ENCODE measurements at places on chromosomes 7 and 10. TPM values are rescaled to one million over a fixed set of nuclear protein-coding genes. Genes with fewer than 3 reads are reported as not detected.

Gene DAGLB
- total RNA-seq = 30.2 TPM

Gene CPA1
- 11.9 TPM for total RNA-seq

GRCh38 chr7:158449942-158450341 lies 137.7 kb downstream of the PTPRN2 start:
- DNase-seq = no peak

- DNase-seq = no peak
These were observed 25.3 kb downstream of the GFRA1 start for GRCh38 chr10:116247691-116248090.

DNA sequence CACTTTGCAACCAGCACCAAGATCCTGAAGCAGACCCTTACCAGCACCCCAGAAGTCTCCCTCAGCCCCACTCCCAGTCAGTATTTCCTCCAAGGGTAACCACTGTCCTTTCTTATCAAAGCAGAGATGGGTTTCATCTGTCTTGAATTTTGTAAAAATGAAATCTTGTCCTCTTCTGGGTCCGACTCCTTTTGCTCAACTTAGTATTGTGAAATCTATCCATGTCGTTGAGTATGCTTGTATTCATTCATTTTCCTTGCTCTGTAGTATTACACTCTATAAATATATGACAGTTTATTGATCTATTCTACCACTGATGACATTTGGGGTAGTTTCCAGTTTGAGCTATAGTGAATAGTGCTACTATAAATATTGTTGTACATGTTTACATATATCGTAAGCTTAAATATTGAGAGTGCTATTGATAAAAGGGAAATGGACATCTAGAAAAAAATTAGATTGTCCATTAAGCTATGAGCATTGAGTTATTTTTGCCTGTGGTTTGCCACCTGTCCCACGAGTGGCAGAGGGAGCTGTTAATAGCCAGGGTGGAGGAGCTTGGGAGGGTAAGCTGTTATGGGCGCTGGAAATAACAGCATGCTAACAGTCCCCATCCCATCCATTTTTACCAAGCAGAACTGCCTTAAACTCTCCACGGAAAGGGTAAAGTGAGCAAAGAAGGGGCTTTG lies 36.5 kb downstream of the AIFM2 start:
- no peak for DNase-seq

GRCh38 chr7:25840209-25840792 lies 311.7 kb upstream of the NFE2L3 start:
- DNase-seq = no peak

DNA sequence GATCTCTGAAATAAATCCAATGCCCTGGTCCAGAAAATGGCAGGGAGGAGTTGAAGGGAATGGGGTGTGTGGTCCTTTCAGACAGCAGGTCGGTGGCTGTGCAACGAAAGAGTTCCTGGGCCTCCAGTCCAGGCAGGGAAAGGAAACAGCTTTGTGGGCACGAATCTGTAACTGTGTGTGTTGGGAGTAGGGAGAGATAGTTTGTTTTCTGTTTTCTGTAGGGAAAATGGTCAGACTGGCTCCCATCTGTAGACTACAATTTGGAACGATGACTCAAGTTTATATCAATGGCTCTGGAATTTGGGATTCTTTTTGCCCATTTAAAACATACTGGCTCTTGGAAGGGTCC lies 2.6 kb upstream of the HOXA9 start:
- DNase-seq = no peak

- no peak for DNase-seq
These were observed 14.5 kb downstream of the ADK start for GRCh38 chr10:74165530-74165901.

Gene TMEM213
- not detected for total RNA-seq

Gene AKR1C8
- total RNA-seq = not detected

GRCh38 chr7:83161899-83162401 lies 734 bp downstream of the PCLO start:
- no peak for DNase-seq

DNA sequence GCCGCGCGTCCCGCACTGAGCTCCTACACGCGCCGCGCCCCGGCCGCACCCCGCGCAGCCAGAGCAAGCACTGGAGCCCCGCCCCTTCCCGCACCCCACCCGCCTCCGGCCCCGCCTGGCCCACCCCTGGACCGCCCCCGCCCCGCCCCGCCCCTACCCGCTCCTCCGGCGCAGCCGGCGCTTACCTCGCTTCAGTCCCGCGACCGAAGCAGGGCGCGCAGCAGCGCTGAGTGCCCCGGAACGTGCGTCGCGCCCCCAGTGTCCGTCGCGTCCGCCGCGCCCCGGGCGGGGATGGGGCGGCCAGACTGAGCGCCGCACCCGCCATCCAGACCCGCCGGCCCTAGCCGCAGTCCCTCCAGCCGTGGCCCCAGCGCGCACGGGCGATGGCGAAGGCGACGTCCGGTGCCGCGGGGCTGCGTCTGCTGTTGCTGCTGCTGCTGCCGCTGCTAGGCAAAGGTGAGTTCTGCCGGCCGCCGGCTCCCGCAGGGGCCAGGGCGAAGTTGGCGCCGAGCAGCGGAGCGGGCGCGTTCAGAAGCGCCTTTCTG lies at the start of gene RET:
Gene RET, plus strand, starts transcription at position 194 of the 545 bp plus-strand sequence. Its CDS starts 190 bp downstream, at position 384.
- no peak for DNase-seq

- no peak for DNase-seq
These were observed 68.3 kb downstream of the ABRAXAS2 start for GRCh38 chr10:124869941-124870340.

Gene NUTM2B
- 1.4 TPM for total RNA-seq

GRCh38 chr10:48282829-48283228 lies 8.3 kb upstream of the FRMPD2 start:
- DNase-seq = no peak

GRCh38 chr7:159207393-159207792 lies 62.7 kb upstream of the VIPR2 start:
- DNase-seq = no peak

Gene ARMC3
- total RNA-seq = 2.6 TPM

GRCh38 chr10:112393827-112394226 lies 19.9 kb downstream of the ACSL5 start:
- no peak for DNase-seq

Gene SCIN
- total RNA-seq = 0.22 TPM

DNA sequence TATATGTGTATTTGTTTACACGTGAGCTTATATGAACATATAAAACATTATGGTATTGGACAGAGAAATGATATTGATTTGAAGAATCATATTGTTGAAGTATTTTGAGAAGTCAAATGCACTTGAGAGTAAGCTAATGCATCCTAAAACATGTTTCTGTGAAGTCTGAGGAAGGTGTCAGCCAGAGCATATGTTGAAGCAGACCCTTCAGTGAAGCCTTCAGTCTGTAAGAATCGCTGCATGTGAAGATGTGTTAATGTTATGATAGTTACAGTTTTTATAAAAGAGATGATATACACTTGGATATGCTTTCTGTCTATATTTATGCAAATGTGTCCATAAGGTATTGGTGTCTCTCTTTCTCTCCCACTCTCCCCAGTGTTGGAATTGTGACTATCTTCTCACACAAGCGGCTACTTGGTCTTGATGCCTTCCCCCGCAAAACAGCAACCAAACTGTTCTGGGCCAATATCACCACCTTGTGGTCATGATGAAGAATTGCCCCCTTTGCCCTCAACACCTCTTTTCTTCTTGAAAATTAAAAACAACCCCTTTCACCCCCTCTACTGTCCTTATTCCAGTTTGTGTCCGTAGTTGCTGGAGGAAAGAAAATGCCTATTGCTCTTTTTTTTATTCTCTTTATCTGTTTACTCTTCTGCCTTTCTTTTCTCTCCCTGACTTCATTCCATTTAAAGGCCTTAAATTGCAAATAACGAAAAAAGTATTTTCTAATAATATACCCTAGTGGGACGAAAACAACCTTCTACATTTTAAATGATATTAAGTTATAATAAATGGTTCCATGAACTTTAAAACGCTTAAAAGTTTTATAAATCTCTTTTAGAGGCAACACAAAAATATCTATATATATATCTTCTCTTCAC lies 64.9 kb downstream of the IKZF1 start:
- peak; percentile 50 for DNase-seq

Gene SHTN1
- 64.0 TPM for total RNA-seq

DNA sequence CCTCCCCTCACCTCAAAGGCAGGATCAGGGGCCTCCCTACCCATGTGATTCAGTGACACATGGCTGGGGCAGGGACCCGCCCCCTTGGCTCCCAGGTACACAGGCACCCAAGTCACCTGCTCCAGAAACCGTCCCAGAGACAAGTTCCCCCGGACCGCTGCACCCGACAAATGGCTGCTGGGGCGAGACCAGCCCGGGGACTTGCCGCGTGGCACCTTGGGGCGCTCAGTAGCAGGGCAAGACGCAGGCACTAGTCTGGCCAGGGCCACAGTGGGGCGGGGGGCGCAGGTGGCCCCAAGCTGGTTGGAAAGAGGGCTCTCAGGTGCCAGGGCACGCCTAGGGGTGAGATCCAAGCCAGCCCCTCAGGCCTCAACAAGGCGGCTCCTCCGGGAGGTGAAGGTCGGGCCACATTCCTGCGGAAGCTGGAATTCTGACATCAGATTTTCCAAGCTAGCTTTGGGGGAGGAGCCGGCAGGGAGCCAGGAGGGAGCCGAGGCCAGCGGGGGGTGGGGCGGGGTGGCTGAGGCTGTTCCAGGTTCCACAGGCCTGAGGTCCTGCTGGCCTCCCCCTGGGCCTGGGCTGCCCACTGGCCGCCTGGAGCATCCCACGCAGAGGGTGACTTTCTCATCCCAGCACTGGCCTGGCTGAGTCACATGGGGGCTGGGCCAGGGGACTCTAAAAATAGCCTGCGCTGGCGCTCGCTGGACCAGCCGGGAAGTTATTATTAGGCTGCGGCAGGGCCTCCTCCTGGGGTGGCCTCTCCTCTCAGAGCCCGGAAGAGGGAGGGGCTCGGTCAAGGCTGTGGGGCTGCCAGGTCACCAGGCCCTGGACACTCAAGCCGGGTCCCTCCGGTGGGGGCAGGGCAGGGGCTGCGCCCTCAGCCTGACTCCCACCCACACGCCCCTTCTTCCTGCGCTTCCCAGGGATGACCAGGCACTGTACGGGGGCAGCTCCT lies 20.5 kb upstream of the INPP5A start:
- no peak for DNase-seq

Gene ZKSCAN5
- total RNA-seq = 10.2 TPM

Gene TCAF2
- 1.3 TPM for total RNA-seq

Gene CD36
- total RNA-seq = 0.32 TPM

Gene SEMA3A
- 14.2 TPM for total RNA-seq

DNA sequence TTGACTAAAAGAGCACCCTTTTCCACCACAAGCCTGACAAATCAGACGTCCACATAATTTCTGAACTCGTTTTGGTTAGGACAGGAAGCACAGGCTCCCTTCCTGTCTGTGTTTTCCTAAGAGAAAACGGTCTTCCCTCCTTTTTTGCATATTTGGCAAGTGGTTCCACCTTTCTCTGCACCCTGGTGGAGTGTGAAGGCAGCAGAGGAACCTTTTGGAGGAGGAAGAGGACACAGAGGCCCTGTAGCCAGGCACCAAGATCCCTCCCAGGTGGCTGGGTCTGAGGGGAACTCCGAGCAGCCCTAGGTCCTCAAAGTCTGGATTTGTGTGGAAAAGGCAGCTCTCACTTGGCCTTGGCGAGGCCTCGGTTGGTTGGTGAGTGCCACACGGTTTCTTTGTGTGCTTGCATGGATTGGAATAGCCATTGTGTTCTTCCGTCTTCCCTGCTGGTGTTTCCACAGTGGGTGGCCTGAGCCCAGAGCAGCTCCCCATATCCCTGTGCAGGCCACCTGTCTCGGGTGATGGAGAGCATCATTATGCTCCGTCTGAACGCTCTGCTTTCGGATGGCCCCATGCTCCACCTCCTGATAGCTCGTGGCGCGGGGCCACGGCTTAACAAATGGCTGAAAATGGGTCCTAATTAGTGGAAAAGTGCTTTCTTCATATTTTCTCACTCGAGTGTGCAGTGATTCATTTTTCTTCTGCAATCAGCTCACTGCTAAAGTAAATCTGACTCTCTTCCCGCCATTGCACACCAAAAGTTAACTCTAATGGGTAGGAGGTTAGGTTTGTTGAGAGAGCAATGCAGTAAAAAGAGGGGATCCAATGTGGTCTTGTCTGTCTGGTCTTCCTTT lies 4.2 kb downstream of the IKZF1 start:
- no peak for DNase-seq

- DNase-seq = no peak
These were observed 84.4 kb upstream of the SHH start for GRCh38 chr7:155896531-155897263.

Gene MGAM2
- total RNA-seq = 0.05 TPM

DNA sequence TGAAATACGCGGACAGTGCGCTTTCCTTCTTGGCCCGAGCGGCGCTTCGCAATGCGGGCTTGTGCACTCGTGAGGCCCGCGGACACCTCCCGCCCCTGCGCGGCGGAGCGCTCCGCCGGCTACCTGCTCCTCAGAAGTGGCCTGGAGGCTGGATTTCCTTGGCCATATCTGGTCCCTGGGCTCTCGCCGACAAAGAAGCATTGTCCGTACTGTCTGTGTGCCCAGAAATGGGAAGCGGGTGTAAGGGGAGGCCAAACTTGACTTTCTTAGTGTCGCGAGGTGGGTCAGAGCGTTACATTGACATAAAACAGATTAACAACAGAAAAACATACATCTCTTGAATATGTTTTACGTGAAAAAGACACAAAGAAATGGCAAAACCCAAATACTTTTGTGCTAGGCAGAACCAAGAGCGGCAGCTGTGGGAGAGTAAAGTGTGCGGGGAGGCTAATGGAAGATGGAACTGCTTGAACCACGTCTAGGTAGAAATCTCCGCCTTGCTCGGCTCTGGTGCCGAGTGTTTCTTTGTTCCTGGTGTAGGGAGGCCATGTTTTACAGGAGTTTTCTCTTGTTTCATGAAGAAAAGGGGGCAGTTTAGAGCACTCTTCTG lies 1.4 kb downstream of the LANCL2 start:
- DNase-seq = no peak

GRCh38 chr7:157310676-157311185 lies 26.1 kb upstream of the DNAJB6 start:
- no peak for DNase-seq

Gene CLRN3
- 0.39 TPM for total RNA-seq

DNA sequence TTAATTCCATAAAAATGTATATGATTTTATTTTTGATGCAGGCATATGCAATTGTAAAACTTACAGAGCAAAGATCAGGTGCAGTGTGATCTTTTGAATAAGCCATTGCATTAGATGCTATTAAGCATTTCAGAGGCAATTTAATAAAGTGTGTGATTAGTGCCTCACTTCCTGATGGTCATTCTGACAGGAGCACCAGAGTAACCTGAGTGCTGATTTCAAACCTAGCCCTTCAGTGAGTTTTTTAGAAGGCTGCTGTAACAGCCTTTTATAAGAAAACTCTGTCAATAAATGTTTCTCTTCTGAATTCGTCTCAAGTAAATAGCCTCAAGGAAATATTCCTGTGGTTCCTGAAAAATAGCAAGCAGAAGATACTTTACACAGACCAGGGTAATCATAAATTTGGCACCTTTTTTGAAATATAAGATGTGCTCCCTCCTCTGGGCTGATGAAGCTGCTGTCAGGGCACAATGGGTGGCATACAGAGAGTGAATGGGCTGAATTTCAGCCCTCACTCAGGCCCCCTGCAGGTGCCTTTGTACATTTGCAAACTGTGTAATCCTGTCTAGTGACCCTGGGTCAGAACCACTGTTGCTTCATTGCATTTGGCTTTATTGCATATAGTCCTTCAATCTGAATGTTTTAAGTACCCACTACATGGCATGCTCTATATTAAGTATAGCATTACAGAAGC lies 193.7 kb upstream of the CSTF2T start:
- DNase-seq = peak; percentile 40

All from HCT116 (cell line).